ENCODE measurements at places on chromosomes 16 and 17.

- no peak for DNase-seq
These were observed 157.0 kb upstream of the CDH11 start for GRCh38 chr16:65278874-65279273.

DNA sequence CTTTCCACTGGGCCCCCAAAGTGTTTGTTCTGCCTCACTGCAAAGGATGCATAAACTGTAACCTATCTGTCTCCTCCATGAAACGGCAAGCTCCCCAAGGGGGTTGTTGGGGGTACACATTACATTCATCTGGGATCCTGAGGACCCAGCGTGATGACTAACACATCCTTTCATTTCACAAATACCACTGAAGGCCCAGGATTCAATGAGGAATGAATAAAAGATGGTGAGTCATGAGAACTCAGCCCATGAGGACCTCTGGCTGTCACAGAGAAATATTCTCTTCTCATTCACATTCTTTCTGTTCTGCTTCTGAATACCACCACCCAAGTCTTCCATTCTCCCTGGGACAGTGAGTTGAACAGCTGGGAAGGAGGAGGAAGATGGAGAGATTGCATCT lies 149.8 kb downstream of the RBFOX3 start:
- no peak for DNase-seq

DNA sequence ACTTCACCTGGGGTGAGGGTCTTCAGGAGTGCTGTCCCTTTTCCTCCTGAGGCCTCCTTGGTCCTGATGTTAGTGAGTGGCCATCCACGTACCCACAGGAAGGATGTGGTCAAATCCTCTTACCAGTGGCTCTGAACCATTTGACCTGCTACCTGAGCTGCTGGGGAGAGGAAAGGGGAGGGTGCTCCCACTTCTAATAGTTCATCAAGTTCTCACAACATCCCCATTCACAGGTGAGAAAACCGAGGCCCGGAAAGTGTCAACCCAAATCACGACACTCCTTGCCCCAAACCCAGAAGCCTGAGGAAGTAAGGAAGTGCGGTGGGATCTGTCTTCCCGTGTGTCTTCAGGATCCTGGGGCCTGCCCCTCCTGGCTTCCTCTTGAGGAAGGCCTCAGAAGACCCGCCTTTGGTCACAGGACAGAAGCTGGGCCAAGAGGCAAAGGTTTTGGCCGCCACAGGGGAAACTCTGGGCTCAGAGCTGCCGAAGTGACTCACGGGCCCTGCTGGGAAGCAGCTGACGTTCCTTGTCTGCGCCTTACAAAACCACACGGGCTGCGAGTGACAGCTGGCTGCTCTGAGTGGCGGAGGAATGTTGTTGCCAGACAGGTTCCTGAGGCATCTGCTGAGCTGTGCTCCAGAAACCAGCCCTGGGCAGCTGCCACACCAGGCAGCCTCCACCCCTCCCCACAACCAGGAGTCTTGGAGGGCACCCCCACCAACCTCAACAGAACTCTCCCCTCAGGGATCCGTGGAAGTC lies 13.9 kb upstream of the KIFC3 start:
- no peak for DNase-seq

- peak; percentile 69 for DNase-seq
These were observed 244.1 kb upstream of the MON1B start for GRCh38 chr16:76946879-76947278.

DNA sequence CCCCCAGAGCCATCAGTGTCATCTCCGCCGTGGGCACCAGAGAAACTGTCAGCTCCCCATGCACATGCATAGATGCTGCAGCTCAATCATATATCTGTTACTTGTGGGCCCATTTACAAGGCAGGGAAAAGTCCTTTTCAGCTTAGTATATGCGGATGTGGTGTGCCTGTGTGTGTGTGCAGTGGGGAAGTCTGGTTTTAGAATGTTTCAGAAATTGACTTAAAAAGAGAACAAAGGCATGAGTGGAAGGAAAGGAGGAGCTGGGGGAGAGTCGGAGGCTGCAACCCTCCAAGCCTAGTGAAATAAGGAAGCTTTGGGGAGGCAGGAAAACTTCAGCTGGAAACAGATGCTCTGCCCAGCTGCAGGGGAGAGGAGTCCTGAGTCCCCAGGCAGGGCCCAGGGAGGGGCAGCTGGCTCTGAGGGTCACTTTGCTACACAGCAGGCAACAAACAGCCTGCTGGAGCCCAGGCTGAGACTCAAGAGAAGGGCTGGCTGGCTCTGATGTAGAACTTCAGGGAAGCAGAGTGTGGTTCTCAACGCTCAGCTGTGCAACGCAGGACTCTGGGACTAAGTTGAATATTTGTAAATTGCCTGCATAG lies 11.1 kb upstream of the CD300LD start:
- DNase-seq, result no peak

- no peak for DNase-seq
These were observed 23.8 kb downstream of the SEC14L1 start for GRCh38 chr17:77164483-77165091.

DNA sequence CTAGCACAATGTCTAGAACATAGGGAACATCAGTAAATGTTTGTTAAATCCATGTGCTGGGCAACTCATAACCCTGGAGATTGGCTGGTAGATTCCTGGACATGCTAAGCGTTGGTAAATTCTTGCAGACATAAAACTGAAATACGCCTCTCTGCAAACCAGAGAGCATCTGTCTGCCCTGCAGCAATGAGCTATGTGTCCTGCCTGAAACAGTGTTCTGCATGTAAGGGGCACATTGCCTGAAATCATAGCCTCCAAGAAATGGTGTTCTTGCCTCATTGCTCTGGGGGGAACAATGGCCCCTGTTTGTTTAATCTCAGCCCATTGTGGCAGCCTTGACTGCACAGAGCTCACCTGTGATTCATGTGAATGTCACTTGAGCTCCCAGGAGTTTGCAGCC lies 113.5 kb upstream of the CCL2 start:
- no peak for DNase-seq

- DNase-seq, result no peak
These were observed 45.8 kb upstream of the TAOK1 start for GRCh38 chr17:29344201-29344856.

DNA sequence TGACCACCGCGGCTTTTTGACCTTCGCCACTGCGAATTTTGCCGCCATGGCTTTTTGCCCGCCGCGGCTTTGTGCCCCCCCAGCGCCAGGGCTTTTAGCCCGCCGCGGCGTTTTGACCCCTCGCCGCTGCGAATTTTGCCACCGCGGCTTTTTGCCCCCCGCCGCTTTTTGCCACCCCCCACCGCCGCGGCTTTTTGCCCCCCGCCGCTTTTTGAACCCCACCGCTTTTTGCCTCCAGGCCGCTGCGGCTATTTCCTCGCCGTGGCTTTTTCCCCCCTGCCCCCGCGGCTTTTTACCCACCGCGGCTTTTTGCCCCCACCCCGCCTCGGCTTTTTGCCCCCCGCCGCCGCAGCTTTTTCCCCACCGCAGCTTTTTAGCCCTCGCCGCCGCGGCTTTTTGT lies 134.8 kb upstream of the TP53TG3C start:
- DNase-seq, result no peak

DNA sequence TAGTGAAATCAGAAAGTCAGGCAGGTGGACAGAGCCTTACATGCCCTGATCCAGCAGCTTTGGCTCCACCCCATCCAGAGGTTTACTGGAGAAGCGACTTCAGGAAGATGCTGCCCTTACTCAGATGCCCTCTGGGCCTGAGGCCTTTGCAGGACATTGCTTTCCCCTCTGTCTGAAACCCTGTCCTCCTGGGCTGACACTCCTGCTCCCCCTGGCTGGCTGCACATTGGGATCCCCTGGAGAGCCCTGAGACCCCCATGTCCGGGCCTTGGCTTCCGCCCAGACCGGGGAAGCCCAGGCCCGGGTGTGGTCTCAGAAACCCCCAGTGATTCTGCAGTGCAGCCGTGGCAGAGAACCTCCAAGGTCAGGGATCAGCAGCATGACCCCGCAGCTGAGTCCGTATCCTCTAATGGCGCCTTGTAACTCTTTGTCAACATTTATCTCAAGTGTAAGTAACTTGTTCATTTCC lies 36.6 kb downstream of the BCO1 start:
- no peak for DNase-seq

Data from AG09319 (cell line).